A549 treated with CpdA at 1 μM for 4 hours (cell line): ENCODE measurements at places on chromosomes 5 and 9. TPM values are rescaled to one million over a fixed set of nuclear protein-coding genes. Genes with fewer than 3 reads are reported as not detected.

Gene LURAP1L
- total RNA-seq: 11.3 to 15.5 TPM (median 13.3 TPM) in 5 replicates

Gene IL33
- 0.75 to 1.5 TPM (median 1.2 TPM) in 5 replicates for total RNA-seq

Gene FABP6
- total RNA-seq: 0.79 to 1.7 TPM (median 0.92 TPM) in 5 replicates

Gene TAF11L10
- total RNA-seq: not detected in 5 replicates

Gene DNAH5
- 0.78 to 1.4 TPM (median 1.1 TPM) in 5 replicates for total RNA-seq
